ENCODE measurements at places on chromosomes 2 and 18.
A peak's percentile ranks its signal among the peaks of the same experiment; 100 is the strongest.

GRCh38 chr2:65062843-65063825, 6.9 kb downstream of the CEP68 start:
- no peak for DNase-seq

GRCh38 chr2:62939735-62940491, 110.7 kb upstream of the OTX1 start:
- DNase-seq = no peak

GRCh38 chr2:18047213-18047611, 168.7 kb downstream of the KCNS3 start:
- no peak for DNase-seq

- no peak for DNase-seq
Observed at GRCh38 chr2:125679903-125680302, 976.1 kb upstream of the GYPC start.

- no peak for DNase-seq
Observed at GRCh38 chr2:157413326-157414035, 30.4 kb downstream of the CYTIP start.

GRCh38 chr18:57534511-57534909, 52.0 kb downstream of the FECH start:
- no peak for DNase-seq

DNA sequence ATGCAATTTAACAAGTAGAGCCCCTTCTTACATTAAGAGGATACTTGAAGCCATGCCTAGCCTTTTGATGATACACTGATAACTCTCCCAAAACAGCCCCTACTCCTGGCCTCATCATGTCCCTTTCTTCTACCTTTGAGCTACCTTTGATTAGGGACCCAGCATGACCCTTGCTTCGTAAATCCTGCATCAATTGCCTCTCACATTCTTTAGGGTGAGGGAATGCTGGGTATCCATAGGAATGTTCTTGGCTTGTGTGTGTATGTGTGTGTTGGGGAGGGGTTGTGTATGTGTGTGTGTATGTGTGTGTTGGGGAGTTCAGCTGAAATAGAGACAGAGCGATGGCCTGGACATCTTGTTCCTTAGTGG, 5.3 kb upstream of the KRCC1 start:
- DNase-seq = no peak

- no peak for DNase-seq
Observed at GRCh38 chr2:61287254-61287653, 125.3 kb downstream of the C2orf74 start.

DNA sequence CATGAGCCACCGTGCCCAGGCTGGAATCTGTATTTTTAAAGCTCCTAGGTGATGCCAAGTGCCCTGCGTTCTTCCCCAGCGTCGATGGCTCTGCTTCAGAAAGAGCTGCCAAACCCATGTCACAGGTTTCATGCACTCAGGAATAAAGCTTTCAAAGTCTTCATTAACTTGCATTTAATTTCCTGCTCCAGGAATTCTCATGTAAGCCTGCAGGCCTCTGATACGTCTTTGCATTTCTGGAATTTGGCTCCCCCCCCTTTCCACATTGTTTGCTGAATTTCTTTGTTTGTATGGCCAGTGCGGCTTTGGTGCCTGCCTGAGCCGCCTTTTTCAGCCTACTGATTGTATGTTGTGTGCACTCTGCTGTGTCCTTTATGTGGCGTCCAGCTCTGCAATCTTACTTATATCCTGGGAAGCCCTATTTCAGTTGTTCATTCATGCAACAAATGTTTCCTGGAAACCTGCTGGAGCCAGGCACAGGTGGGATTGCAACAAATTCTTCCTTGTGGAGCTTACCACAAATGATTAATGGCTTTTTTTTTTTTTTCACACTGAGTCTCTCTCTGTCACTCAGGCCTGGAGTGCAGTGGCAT, 17.9 kb upstream of the OTOF start:
- no peak for DNase-seq

GRCh38 chr18:58148954-58149471, 105.0 kb downstream of the NEDD4L start:
- no peak for DNase-seq

DNA sequence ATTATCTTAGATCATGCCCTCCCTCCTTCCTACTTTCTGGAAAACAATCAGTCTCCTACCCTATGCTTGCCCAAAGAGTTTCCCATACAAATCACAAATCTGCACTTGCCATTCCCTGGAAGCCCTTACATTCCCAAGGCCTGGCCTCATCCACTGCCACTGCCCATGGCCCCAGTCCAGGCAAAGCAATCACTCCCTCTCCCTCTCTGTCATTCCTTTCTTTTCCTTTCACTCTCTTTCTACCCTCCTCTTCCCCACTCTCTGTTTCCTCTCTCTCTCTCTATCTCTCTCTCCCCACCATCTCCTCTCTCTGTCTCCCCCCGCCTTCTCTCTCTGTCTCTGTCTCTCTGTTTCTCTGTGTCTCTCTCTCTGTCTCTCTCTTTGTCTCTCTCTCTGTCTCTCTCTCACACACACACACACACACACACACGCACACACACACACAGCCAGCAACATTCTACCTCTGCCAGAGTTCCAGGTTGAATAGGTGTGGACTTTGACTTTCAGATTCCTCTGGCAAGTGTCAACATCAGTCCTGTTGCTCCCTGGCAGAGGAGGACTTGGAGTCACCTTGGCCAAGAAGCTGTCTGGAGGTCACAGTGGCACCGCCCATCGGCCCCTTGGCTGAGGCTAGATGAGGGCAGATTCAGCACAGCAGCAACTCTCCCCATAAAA, 43.7 kb upstream of the NAT8 start:
- DNase-seq = no peak

DNA sequence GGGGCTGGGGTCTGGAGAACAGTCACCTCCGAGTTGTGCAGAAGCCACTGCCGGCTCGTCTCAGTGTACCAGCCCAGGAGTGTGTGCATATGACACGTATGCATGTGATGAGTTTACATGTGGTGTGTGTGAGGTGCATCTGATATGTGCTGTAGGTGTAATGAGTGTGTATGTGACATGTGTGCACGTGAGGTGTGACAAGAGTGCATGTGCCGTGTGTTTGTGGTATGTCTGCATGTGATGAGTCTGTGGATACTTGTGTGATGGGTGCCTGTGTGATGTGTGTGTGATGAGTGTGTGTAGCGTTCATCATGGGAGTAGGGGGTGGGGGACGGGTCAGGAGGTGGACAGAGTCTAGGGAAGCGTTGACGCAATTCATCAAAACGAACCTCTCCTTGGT, 12.8 kb downstream of the NTSR2 start:
- DNase-seq = no peak

GRCh38 chr2:200466425-200467418, 43.1 kb downstream of the KCTD18 start:
- DNase-seq = no peak

GRCh38 chr18:61606759-61607158, 273.5 kb downstream of the CDH20 start:
- no peak for DNase-seq

DNA sequence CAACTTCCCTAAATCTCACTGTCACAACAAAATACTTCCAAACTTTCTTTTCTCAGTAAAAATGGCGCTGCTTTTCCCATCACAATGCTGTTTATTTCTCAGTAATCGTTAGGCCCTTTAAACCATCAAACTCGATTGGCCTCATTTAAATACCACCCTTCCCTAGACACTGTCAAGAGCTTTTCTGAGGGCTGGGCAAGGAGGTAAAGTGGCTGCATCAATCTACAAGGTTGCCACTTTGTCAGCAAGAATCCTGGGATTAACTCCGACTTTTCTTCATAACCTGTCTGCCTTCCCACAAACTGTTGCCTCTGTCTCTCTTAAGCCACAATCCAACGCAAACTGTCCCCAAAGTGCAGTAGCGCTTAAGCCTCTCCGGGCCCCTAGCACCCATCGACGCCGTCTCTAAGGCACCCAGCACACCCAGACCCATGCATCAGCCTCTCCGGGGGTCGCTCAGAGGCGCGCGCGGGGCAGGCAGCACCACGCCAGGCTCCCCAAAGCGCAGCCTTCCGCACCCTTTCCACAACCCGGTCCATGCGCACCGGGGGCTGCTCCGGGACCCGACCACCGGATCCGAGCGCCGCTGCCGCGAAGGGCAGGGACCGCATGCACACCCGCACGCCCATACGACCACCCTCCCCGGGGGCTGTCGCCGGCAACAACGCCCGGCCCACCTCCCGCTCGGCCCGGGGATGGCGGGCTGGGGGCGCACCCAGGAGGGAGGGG, 683 bp downstream of the MBOAT2 start:
- DNase-seq = peak; percentile 5

DNA sequence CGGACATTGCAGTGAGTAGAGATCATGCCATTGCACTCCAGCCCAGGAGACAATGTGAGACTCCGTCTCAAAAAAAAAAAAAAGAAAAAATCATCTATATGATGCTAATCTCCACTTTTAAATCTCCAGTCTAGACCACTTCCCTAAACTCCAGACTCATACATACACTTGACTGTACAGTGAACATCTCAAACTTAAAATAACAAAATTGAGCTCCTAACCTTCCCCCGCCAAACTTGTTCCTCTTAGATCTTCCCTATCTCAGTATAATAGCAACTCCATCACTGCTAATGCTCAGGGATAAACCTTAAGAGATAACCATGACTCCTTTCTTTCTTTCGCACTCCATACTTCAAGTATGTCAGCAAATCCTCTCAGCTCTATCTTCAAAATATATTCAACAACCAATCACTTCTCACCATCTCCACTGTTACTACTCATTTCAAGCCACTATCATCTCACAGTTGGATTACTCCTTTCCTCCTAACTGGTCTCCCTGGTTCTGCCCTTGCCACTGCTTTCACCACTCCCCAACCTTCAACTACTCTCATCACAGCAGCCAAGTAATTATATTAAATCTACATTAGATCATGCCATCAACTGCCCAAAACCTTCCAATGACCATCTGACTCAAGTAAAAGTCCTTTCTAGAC, 12.0 kb downstream of the MEMO1 start:
- no peak for DNase-seq

DNA sequence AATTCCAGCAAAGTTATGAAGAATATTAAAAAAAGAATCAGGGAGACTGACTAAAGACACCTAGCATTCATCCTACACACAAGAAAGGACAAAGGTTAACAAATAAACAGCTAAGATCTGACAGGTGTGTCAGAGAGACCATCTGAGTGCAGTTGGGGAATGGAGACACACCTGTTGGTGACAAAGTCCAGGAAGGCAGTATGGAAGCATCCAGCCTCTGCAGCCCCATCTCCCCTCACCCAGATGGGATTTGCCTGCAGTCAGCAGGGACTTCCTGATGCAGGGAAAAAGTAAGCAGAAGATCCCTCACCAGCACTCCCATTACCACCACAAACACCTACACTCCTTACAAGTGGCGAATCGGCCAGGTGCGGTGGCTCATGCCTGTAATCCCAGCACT, 37.9 kb downstream of the USP34 start:
- DNase-seq = no peak

DNA sequence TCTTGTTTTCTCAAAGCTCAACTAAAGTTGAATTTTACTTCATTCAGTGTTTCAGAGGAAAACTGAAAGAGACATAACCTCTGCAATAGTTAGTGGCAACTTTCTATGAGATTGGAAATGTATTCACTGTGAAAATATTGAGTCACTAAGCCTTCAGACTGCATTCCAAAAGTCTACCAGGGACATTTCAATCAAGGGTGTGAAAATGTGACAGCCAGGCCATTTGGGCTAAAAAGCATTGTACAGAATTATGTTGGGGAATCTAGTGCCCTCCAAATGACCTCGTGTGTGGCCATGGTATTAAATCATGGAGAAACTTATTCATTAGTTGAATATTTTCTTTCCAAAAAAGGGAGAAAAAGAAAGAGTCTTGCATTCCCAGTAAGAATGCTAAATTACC, 251.9 kb downstream of the GRB14 start:
- no peak for DNase-seq

- no peak for DNase-seq
Observed at GRCh38 chr2:156532989-156533388, 96.8 kb downstream of the GPD2 start.

DNA sequence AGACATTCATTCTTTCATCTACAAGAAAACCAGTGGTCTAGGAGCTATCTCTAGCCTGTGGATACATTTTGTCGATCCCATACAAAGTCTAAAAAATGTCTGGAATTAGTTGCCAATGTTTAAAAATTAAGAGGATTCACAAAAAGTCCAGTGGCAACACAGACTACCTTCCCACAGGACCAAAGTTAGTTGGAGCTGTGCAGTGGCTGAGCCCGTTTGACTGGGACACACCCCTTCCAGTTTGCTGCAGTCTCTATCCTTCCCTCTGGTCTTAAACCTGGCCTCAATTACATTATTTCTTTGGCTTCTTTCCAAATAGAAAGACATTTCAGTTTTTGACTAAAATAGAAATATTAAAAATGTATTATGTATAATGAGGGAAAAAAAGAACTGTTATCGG, 18.6 kb downstream of the SLC16A14 start:
- DNase-seq = no peak

GRCh38 chr18:58231930-58232329, 187.9 kb downstream of the NEDD4L start:
- no peak for DNase-seq

DNA sequence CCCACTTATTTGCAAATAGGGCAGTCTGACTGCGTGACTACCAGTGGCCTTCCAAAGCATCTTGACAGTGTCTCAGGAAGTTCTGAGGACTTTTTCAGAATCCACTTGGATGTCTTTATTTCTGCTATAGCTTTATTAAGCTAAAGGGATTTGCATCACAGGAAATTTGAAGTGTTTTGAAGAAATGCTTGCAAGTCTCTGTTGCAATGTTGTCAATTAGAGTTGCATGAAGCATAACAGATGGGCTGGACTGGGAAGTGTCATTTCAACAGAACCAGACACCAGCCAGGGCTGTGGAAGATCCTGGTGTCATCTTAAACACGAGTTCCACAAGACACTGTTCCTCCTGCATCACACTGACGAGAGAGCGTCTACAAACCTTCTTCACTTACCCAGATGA, 224.5 kb downstream of the EN1 start:
- no peak for DNase-seq

DNA sequence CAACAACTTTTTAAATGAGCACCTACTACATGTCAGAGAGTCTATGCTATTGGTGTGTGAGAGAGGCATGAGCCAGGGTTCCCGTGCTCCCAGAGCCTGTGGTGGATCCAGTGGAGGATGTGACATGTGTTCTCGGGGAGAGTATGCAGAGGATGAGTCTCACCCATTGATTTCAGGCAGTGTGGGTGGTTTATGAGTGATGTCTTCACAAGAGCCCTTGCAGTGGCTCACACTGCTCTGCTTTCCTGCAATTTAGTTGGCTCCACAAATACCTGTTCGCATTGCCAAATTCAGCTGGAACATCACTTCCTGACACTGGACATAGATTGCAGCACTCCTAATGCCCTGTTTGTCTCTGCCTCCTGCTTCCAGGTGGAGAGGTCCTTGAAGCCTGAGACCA, 243.6 kb upstream of the CXCR4 start:
- DNase-seq = no peak

- no peak for DNase-seq
Observed at GRCh38 chr2:25347205-25347815, 5.6 kb upstream of the DNMT3A start.

DNA sequence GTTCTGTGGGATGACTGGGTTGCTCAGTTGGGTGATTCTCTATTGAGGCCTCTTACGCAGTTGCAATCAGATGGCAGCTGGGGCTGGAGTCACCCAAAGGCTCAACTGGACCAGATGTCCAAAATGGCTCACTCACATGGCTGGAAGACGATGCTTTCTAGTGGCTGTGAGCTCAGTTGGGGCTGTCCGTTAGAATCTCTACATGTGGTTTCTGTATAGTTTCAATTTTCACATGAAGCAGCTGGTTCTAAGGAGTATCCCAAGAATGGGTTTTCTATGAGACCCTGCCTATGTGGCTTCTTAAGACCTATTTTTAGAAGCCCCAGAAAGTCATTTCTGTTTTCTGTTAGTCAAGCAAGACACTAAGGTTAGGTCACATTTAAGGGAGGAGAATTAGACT, 4.4 kb downstream of the XRCC5 start:
- no peak for DNase-seq

Measured in stimulated activated effector memory CD8-positive, alpha-beta T cell treated with anti-CD3 and anti-CD28 coated beads, Interleukin-12 subunit alpha, Interleukin-12 subunit beta, amount 100 ng/mL, for 72 hours (primary cell).